ENCODE measurements at places on chromosomes 11 and 22.

GRCh38 chr22:29351042-29351441 is 35.5 kb upstream of the RASL10A start:
- DNase-seq: no peak

DNA sequence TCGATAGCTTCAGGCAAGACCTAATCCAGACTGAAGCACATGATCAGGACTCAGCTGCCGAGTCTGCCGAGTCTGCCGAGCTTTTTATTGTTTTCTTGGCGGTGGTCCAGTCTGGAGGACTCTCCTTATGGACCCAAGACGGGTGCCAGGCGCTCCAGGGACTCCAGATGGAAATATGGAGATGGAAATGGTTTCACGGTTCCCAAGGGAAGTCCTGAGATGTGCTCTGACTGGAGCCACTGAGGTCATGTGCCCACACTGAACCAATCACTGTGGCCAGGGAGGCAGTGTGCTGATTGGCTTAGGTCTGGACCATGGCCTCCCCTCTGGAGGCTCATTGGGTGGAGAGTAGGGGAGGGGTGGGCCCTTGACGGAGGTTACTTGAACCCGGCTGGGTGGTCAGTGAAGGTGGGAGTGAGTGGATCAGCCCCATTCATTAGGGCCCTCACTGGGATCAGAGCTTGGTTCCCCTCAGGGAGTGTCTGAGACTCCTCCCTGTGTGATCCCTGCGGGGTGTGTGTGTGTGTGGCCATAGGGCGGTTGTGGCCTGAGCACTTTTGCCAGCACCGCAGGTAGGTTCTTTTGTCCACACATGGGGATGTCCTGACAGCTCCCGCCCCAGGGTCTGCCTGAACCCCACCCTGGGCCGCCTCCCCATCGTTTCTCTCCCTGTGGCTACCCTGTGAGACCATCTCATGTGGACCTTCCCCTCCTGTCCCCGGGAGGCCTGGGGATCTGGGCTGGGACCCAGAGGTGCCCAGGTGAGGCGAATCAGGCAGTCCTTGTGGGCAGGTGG is 14.0 kb downstream of the RPS6KA4 start:
- peak; percentile 98 for DNase-seq

DNA sequence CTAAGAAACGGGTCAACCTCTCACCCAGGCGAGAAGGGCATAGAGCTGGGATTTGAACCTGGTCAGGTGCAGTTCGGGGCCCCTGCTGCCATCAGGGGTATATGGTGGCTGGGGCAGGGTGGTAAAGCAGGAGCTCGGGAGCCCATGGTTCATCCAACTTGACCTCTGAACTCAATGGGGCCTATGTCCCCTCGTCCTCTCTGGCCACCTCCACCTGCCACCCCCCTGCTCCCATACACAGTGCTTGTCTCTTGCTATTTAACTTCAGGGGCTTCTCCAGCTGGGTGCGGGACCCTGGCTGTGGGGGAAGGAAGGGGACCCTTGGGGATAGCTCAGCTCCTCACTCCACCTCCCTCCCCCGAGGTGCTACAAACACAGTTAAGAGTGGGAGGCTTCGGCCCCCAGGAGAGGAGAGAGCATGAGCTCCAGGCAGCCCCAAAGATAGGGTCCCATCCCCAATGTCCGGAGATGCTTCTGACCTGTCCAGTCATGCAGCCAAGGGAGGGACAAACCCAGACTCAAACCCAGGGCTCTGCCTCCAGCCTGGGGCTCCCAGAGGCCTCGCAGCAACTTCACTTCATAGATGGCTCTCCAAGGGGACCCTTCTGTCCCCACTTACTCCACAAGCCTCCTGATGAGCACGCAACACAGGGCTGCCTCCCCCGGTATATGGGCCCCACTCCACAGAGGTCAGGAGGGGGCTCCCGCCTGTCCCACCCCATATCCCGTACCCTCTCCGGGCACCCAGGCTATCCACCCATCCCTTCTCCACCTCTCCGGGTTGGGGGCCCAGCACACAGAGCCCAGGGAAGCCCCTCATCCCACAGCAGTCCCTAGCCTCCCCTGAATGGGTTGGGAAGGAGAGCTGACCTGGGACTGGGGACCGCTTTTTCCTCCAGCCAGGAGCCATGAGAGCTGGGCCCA is 712 bp downstream of the IL2RB start:
- no peak for DNase-seq

GRCh38 chr11:30594646-30595411 is 8.7 kb upstream of the MPPED2 start:
- DNase-seq: no peak

GRCh38 chr22:48393885-48394284 is 1433.8 kb downstream of the BRD1 start:
- DNase-seq: no peak

DNA sequence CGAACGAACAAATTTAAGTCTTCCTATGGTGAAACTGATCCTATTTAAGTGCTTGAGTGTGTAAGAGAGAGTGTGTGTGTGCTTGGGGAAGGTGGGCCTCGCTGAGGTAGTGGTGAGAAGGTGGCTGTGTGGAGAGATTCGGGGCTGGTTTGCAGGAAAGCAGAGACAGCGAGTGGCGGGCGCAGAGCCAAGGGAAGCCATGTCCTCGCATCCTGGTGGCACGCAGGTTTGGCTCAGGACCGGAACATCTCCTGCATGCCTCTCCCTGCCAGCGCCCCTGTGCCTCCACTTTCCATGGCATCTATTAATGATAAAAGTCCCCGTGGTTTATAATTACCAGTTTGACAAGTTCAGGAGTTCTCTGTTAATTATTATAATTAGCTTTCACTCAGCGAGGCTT is 383.1 kb upstream of the CADM1 start:
- no peak for DNase-seq

DNA sequence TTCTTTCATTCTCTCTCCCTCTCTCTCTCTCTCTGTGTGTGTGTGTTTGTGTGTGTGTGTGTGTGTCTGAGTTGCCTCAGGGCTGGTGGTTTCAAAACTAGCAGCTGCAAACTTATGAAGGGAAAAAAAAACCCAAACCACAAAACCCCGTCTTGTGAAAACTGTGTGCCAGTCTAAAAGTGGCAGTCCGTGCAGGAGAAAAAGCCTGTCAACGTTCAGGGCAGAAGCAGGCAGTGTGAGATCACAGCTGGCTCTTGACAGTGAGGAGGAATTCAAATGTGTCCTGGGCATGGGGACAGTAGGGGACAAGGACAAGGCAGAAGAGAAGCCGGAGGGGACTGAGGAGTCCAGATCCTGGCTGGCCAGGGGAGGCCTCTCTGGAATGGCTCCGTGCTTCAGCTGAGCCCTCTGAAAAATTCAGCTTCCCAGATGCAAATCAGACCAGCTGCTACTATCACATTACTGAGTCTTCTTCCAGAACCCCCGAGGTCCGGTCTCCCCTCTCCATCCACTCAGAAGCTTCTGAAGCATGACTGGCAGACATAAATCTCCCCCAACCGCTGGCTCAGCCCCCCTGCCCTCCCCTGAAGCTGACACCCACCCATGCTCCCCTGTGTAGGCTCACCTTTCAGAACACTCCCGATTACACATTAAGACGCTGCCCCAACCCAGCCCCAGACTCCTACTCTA is 31.9 kb downstream of the FLI1 start:
- DNase-seq: no peak

GRCh38 chr11:104688731-104689130 is 209.5 kb downstream of the CASP12 start:
- DNase-seq: no peak

DNA sequence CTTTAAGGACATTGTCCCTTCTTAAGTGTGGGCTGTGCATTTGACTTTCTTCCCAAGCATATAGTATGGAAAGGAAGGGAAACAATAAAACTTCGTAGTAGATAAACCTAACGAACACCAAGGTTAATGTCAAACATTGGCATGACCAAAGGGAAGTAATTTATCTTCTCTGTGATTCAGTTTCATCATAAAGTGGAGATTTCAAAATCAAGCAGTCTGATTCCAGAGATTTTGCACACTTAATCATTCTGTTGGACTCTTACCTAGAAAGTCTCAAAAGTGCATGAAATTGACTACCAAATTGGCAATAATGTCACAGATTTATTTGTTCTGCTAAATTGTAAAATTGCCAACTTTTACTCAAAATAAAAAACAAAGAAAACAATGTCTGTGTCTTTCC is 559.7 kb downstream of the JRKL start:
- DNase-seq: no peak

GRCh38 chr11:129280027-129280811 is 88.1 kb upstream of the ARHGAP32 start:
- DNase-seq: no peak

- peak; percentile 66 for DNase-seq
Observed at GRCh38 chr11:783581-784015, 6.3 kb downstream of the CEND1 start.

- DNase-seq: no peak
Observed at GRCh38 chr11:63818609-63819008, 5.4 kb downstream of the SPINDOC start.

GRCh38 chr22:22951035-22951434 is 63.4 kb downstream of the IGLL5 start:
- DNase-seq: no peak

- DNase-seq: no peak
Observed at GRCh38 chr11:62880231-62880802, 379 bp upstream of the SLC3A2 start.

DNA sequence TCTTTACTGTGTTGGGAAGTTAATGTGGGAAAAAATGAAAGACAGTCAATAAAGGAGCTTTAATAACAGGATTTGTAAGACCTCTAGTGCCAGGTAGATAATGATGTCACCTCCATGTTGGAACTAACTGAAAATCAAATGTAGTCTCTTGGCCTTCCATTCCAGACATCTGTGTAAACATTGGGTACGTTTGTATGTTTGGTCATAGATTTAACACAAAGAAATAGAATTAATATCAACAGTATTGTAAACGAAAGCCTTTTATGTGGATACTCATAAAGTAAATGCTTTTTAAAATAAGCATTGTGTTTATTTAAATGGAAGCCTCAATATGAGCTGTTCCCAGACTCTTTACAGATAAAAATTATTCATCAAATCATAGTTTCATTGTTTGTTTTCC is 605.7 kb downstream of the METTL15 start:
- DNase-seq: peak; percentile 58
